HepG2 (cell line): ENCODE measurements at places on chromosomes 2 and 18.

GRCh38 chr2:232835687-232836208, 34.3 kb upstream of the SNORC start:
- no peak for DNase-seq

DNA sequence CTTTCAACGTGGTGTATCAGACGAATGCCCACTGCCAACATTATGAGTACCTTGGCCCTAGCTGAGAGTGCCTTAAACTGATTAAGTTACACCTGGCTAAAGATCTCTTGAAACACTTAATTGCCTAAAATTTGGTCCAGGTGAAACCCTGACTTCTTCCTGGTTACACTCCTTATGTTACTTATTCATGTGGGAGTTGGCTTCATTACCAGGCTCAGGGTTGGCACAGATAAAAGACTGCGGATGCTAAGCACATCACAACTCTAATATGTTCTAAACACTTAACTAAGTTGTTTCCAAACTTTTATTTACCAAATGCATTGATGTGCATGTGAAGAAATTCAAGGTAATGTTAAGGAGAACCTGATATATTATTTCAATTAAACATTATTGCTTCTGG, 298.9 kb downstream of the TCF4 start:
- DNase-seq = no peak

DNA sequence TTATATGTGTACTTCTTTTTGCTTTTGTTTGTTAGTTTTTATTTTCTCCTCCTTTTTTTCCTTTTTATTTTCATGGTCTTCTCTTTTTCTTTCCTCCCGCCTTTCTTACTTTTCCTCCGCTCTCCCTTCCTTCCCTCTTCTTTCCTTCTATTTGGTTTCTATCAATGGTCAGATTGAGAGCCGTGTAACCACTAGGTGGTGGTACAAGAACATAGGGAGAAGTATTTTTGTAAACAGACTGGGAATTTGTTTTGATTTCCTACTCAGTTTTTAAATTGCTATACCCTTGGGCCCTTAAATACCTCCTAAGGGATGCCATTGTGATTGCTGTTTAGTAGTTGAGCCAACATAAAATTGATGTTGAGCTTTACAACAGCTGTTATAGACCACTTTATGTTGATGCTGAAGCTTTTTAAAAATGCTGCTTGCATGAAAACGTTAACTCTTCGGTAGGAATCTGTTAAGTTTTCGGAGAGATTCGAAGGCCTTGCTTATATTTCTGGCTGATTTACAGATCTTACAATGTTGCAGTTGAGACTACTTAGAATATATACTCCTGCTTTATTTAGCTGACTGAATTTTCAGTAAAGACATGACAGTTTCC, 124.2 kb downstream of the UBE2E3 start:
- DNase-seq = peak; percentile 34

GRCh38 chr2:232362174-232362900, 16.2 kb upstream of the ALPP start:
- no peak for DNase-seq

GRCh38 chr18:27713037-27713737, 463.7 kb downstream of the CDH2 start:
- DNase-seq = no peak

DNA sequence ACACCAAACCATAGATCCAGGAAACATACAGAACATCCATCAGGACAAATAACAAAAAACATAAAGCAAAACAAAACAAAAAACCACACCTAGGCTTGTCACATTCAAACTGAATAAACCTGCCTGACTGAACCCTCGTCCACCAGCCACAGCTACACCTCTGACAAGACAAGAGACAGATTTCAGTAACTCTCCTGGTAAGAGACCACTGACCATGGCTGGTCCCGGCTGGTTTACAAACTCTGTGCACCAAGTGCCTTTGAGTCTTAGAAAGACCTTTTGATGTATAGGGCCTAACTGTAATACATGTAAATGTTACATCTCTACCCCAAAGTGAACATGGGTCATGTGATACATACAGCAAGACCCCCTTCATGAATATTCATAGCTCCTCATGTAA, 4.8 kb upstream of the SLC66A2 start:
- DNase-seq = no peak

- DNase-seq = no peak
These were observed 474.7 kb downstream of the PID1 start for GRCh38 chr2:228796386-228796785.

GRCh38 chr18:54952026-54952425, 7.2 kb downstream of the CCDC68 start:
- no peak for DNase-seq

DNA sequence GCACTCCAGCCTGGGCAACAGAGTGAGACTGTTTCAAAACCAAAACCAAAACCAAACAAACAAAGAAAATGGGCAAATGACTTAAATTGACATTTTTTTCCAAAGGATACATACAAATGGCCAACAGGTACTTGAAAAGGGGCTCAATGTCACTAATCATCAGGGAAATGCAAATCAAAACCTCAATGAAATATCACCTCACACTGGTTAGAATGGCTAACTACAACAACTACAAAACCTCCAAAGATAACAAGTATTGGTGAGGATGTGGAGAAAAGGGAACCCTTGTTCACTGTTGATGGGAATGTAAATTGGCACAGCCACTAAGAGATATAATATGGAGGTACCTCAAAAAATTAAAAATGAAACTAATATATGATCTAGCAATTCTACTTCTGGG, 213.2 kb upstream of the HS6ST1 start:
- no peak for DNase-seq

- DNase-seq = no peak
These were observed 58.4 kb upstream of the DNMT3A start for GRCh38 chr2:25400169-25400568.

- no peak for DNase-seq
These were observed 130.2 kb upstream of the PID1 start for GRCh38 chr2:229401171-229401865.

DNA sequence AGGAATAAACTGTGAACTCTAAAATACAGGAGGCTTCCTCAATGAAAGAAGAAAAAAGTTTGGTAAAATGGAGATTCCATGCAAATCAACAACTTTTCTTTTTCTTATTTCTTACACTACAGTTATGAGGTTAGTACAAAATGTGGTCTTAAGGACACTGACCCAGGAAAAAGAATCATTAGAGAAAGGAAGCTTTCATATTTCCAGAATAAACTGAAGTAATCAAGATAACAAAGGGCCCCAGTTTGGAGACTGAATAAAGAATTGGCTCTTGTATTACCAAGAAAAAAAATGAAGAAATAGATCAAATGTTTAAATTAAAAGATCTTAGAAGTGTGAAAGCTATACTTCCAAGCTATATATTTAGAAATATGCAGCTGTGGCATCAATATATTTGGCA, 72.3 kb downstream of the SLC66A3 start:
- no peak for DNase-seq

GRCh38 chr2:227411320-227411989, 23.7 kb upstream of the SCYGR1 start:
- DNase-seq = no peak

DNA sequence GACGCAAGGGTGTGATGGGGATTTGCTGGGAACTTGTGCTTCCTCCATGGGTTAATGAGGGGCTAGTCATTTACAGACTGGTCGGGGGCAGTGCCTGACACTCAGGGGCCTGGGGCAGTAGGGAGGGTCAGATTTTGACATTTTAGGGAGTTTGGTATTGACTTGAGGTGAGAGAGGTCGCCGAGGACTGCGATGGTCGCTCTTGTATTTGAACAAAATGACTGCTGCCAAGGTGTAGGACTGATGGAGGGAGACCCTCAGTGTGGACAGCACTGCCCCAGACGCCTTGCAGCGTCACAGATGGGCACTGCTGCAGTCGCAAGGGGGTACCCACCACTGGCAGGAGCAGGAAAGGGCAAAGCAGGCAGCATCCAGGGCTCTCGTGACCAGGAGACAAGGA, 182.9 kb downstream of the RTP5 start:
- DNase-seq = no peak

DNA sequence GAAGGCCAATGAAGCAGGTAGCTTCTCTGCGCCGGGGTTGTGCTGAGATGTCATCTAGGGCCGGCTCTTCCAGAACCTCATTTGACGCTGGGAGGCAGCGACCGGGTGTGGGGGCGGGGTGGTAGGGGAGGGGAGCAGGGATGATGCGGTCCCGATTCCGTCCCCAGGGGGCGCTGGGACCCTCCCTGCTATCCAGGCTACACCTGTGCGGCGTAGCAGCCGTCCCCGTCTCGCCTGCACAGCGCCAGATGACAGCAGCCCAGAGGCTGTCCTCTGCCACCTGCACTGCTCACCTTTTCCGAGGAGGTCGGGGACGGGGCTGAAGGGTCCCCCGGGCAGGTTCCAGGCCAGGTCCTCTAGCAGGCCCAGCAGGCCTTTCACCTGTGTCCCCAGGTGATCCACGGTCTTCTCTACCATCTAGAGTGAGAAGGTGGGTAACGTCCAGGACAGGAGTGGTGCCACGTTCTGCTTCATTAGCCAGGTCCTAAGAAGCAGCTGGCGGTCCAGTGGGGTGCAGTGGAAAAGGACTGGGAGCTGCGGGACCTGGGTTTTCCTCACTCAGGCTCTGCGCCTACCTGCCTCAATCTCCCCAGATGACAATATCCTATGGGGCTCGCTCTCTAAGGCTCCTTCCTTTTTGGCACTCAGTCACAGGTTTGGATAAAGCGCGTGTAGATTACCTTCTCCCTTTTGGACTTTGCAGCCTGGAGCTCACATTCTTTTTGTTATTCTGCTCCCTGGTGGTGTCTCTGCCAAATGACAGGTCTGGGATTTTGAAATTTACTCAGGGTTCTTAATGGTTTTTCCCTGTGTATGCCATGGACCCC, 56.0 kb upstream of the RAB6C start:
- DNase-seq = peak; percentile 70

DNA sequence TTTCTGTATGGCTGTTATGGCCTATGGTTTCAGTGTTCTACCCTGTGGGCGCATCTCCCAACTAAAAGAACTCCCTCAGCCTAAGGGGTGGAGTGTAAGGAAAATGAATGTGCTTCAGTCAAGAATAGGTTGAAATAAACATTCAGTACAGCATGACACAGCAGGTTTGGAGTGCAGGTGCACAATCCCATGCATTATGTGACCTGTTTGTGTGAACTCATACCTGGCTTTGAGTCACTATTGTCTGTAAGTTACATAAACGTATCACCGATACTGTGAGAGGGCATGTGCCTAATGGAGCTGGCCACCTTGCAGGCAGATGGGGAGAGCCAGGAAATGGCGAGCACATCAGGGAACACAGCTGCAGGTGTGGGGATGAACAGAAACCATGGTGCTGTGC, 216.0 kb downstream of the DSEL start:
- DNase-seq = no peak

GRCh38 chr2:20356042-20356441, 5.4 kb upstream of the PUM2 start:
- DNase-seq = no peak

DNA sequence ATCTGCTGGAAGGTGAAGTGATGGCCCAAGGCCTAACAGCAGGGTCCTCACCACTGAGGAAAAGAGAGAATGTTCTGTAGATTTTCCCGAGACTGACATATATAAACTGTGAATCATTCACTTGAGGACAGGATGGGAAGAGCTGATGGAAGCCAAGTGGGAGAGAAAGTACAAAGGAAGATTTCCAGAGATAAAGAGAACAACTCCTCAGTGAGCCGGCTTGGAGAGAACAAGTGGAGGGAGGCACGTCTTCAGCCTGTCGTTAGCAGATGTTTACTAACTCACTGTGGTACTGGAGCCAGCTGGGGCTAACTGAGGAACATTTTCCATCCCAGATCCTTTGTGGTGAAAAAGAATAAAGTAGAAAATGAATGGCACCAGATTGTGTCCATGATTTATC, 552.9 kb upstream of the TNP1 start:
- no peak for DNase-seq

DNA sequence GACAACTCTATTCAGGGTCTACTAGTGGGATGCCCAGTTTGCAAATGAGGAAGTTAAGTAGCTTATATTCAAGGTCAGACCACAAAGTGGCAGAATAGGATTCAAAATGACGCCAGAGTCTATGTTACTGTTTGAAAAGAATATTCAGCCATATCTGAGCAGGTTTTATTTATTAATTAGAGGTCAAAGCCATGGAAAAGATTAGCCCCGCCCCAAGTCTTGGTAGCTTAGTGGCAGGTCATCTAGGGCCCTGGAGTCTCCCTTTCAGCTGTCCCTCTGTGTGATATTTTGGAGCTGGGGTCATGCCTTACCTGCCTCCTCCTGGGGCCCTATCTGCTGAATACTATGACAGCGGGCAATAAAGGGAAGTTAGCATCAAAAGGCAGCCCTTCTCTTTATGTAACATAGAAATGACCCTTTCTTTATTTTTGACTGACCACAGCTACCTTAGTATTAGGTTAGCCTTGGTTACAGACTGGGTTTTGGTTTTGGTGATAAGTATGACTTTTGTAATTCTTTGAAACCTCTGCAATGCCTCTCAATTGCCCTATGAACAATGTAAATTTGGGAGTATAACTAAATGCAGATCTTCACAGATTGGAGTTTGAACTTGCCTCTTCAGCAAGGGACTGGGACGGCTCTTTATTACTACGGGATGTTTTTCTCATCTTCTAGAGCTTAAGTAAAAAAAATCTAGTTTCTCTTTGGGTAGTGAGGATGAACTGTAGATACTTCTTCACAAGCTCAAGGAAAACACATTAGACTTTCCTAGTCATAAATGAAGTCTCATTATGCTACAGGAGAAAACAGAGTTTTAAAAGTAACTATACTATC, 153.0 kb upstream of the ITGA4 start:
- DNase-seq = no peak

DNA sequence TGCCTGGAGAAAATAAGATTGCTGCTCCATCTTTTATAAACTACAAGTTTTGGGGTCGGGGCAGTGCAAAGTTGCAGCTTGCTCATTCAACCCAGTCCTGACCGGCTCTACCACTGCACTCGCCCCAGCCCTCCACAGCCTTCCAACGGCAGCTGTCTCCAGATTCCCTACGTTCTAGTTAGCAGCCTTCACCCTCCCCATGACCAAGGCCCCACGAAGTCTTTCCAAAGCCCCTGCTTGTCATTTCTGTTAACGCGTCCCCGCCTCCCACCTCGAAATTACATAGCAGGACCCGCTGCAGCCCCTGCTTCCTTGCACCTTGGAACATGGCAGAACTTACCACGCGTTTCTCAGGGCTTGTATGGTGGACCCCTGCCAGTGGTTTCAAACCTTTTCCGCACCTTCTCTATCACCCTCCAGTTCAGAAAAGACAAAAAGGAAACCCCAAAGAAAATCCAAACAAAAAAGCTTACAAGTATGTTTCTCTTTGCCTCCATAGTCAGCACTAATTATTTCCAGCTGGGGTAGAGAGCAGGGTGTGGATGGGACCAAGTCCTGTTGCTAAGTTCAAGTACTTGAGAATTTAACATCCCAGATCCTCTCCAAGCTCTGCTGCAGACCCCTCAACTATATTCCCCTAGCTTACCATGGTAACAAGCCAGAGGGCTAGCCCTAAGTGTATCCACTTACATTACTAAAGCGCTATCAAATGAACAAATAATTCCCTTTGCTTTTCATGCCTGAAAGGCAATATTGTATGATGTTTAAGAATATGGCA, 161.5 kb downstream of the TGIF1 start:
- DNase-seq = no peak

- no peak for DNase-seq
These were observed 49.4 kb downstream of the PID1 start for GRCh38 chr2:229221641-229222040.

- no peak for DNase-seq
These were observed 221.2 kb downstream of the PIEZO2 start for GRCh38 chr18:10928011-10928771.

- no peak for DNase-seq
These were observed 101.2 kb upstream of the SLC38A11 start for GRCh38 chr2:165056564-165056963.
